ENCODE measurements at places on chromosomes 13 and 19.

GRCh38 chr13:109436055-109436622 lies 350.2 kb downstream of the IRS2 start:
- no peak for DNase-seq

- DNase-seq, result no peak
Measured at GRCh38 chr13:21147827-21148226, 28.5 kb downstream of the SKA3 start.

DNA sequence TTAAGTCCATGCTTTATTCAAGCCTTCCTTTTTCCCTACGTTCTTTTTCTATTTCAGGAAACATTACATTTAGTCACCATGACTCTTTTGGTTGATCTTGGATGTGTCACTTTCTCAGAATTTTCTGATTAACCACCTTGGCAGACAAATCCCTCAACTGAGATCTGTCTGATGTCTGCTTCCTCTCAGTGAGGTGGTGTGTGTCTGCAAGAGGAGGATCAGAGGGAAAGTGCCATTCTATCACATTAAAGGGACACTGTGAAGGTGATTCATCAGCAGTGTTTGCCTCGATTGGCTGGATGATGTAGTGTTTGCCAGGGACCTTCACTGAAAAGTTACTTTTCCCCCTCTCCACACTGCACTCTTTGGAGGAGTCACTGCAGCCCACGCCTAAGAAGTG lies 3.0 kb upstream of the CCNP start:
- no peak for DNase-seq

DNA sequence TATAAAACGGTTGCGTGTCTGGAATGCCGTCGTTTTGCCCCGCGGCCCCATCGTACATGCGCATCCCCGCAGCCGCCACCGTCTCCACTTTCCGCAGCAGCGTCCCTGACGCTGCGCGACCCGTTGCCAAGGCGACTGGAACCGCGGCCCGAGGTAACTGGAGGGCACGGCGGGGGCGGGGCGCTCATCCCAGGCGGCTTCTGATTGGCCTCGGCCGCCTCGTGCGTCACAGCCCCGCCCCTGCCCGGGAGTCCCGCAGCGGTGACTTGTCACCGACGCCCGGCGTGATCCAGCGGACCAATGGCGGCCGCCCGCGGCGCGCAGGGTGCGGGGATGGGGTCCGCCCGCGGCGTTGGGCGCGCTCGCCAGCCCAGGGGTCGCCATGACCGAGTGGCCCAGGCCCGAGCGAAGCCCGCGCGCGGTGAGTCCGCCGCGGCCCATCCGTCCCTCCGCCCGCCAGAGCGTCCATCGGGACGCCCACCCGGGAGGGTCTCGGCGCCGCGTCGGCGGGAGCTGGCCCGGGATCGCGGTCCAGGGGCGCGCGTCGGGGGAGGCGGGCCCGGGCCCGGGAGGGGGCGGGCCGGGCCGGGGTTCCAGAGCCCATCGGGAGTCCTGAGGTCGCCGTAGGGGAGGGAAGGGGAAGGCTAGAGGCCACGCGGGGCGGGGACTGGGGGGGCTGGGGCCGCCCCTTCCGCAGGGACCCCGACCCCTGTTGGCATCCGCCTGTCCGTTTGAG lies at the start of gene ZSCAN1:
TSS of gene ZSCAN1 (plus strand) at position 285 of the 736 bp plus-strand sequence. CDS start 3,812 bp downstream, outside the sequence.
- DNase-seq, result no peak

DNA sequence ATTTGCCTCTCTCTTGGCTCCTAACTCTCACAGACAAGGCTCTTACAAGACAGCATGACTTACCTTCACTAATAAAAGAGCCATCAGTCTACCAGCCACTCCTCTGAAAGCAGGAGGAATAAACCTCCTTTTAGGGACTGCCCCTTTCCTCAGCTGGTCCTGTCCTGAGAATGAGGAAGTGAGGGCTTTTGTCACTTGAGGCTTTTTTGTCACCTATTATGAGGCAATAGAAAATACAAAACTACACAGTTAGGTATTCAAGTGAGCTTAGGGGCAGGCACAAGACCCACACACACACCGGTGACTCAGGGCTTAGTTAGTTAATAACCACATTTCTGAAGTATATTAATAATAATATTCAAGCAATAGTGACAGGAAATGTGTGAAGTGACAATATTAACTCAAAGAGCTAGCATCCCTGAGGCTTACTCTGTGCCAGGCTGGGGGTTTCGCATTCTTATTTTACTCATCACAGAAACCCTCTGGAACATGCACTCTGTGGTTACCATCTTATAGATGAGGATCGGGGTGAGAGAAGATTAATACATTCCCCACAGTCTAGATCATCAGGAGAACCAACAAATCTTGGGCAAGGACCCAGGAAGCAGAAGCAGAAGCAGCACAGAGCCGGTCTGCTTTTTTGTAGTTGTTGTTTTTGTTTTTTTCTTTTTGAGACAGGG lies 379.9 kb downstream of the LIG4 start:
- DNase-seq, result no peak

- no peak for DNase-seq
Measured at GRCh38 chr19:6059988-6060599, 50.2 kb downstream of the RFX2 start.

DNA sequence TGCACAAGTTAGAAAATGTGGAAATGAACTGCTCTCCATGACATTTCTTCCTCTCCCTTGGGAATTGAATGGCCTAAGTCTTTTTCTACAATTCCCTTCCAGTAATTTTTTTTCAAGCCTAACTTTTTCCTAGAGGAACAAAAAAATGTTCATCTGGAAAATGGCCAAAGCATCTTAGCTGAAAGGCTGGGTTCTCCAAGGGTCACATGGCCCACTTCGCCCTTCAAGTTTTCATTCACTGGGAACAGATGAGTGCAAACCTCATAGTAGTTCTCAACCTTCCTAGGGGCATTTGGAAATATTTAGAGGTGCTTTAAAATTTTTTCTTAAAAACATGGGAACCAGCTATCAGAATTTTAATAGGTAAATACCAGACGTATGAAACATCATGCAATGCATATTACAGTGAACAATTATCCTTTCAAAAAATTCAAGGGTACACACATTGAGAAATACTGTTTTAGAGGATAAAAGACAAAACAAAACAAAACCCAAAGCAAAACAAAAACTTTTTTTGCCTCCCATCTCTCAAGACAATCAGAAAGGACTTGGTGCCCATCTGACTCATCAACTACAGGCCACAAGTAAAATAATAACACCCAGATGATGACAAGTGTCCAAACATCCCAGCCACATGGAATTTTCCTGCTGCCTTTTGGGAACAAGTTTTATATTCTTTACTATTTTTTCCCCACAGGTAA lies 208.8 kb downstream of the SLITRK6 start:
- no peak for DNase-seq

All from pulmonary artery endothelial cell (primary cell).